Stimulated activated CD8-positive, alpha-beta memory T cell treated with anti-CD3 and anti-CD28 coated beads, Interleukin-15, amount 100 ng/mL, for 4 hours (primary cell): ENCODE measurements at places on chromosomes 5 and 9.

GRCh38 chr5:31148959-31149475 is 44.5 kb upstream of the CDH6 start:
- no peak for DNase-seq

DNA sequence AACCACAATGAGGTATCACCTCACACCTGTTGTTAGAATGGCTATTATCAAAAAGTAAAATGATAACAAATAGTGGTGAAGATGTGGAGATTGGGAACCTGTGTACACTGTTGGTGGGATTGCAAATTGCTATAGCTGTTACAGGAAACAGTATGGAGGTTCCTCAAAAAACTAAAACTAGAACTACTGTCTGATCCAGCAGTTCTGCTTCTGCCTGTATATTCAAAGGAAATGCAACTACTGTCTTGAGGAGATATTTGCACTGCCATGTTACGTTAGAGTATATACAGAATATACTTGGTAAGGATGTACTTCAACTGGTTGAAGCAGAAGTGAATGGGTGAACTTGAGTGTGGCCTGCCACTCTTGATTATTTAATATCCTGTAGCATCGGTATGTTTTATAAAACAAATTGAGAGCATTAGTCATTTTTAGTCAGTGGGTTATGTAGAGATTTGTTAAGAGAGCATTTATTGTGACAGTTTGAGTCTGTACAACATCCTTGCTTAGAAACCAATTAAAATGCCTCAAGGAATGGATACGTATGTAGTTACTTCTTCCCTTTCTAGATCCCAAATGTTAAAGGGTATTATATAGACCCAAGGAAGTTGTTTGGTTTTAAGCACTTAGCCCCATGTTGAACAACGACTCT is 37.5 kb downstream of the ZCCHC7 start:
- DNase-seq, result no peak

GRCh38 chr5:176394881-176395675 is 6.5 kb downstream of the HIGD2A start:
- no peak for DNase-seq

GRCh38 chr5:82593481-82593880 is 315.3 kb upstream of the RPS23 start:
- no peak for DNase-seq

- no peak for DNase-seq
Measured at GRCh38 chr9:86122311-86122710, 23.0 kb upstream of the GOLM1 start.

DNA sequence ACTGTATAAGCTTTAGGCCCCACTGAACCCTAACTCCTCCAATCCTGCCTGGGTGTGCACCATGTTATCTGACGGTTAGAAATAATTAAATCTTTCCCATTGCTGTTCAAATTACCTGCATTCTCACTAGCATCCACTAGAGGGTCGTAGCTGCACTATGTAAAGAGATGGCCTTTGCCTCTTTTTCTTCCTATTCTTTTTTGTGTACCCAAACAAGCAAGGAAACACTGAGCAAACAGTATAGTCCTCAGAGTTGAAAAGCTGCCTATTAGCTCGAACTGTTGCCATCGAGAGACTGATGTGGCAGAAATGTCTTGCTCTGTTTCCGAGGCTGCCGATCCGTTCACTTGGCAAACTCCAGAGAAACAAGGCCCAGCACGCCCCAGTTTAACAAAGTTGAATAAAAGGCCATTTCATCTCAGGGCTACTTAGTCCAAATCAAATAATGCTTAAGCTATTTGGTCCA is 163.8 kb upstream of the TRPM3 start:
- DNase-seq, result peak; percentile 4

- DNase-seq, result no peak
Measured at GRCh38 chr9:1207686-1208085, 157.5 kb downstream of the DMRT2 start.
